NCI-H446 (cell line): ENCODE measurements at places on chromosomes 2 and 18.
A peak's percentile ranks its signal among the peaks of the same experiment; 100 is the strongest.

DNA sequence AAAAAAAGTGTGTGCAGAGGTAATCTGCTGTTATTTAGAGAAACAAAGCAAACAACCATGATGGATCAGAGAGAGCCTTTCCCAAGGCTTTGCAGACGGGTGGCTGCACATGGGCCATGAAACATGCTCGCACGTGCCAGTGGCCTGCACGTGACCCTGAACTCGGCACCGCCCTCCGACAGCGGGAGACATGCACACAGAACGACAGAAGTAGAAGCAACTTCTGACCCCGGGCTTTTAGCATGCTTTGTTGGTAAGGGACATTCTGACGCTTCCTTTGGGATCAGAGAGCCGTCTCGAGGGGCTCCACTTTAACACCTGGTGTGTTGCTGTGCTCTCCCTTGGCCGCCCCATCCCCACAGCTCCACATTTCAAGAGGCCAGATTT, 112.5 kb downstream of the KCNF1 start:
- DNase-seq = no peak

GRCh38 chr2:156435718-156436496, at the start of gene GPD2:
Gene GPD2, plus strand, starts transcription at chr2:156436379. Its CDS starts 39,727 bp downstream, at chr2:156476106.
- DNase-seq = peak; percentile 26

- no peak for DNase-seq
Measured at GRCh38 chr18:41989508-41989907, 34.5 kb downstream of the PIK3C3 start.

- DNase-seq = no peak
Measured at GRCh38 chr2:231947694-231948093, 13.8 kb upstream of the DIS3L2 start.

GRCh38 chr18:78762753-78763152, 216.9 kb upstream of the SALL3 start:
- DNase-seq = no peak

GRCh38 chr2:96427917-96428316, 77.2 kb downstream of the NEURL3 start:
- DNase-seq = no peak

- no peak for DNase-seq
Measured at GRCh38 chr2:225028572-225028971, 13.7 kb downstream of the DOCK10 start.

- DNase-seq = no peak
Measured at GRCh38 chr2:112688086-112688880, 32.5 kb upstream of the NT5DC4 start.

DNA sequence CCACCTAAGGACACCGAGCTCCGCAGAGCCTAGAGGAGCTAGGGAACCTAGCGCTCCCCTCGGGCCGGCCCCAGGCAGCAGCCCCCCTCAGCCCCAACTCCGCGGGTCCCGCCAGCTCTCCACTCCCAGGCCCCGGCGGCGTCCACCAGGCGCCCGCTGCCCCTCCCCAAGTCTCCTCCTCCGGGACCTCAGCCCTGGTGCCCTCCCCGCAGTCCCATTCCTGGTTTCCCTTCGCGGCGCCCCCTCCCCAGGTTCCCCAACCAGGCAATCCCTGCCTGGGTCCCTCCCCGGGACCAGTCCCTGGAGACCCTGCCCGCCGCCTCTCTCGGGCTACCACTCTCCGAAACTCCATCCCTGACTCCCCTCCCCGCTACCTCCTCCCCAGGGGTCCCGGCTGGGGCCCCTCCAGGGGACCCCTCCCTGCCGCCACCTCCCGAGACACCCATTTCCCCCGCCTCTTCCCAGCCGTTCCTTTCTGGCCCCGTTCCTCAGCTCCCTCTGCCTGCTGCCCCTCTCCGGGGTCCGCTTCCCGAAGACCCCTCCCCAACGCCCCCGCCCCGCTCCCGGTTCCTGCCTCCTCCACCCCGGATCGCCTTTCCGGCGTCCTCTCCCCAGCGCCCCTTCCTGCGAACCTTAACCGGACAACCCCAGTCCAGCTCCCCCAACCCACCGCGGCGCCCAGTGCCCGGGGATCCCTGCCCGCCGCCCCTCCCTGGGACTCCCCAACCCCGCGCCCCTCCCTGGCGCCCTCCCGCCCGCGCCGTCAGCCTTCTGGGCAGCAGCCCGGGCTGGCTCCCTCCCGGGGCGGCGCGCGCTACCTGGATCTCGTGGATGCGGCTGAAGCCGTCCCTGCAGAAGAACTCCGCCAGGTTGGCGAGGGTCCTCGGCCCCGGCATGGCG, 678 bp downstream of the CYP27C1 start:
- DNase-seq = no peak

DNA sequence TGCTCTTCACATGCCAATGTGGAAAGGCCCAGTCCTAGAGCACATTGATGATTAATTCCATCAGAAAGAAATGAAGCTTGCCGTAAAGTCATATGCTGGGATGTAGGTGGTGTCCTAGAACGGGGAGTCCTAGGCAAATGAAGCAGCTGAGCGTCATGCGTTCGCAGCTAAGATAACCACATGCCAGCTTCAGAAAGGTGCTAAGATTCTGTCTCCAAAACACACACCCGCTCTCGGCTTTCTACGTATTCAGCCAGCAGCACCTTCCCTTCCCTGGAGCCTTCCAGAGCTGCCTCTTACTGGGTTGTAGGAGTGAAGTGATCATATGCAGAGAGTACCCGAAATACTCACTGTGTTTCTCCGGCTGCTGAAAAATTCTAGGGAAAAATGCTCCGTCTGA, 421.6 kb upstream of the ID2 start:
- DNase-seq = no peak

- no peak for DNase-seq
Measured at GRCh38 chr2:142467321-142467720, 336.5 kb upstream of the LRP1B start.

DNA sequence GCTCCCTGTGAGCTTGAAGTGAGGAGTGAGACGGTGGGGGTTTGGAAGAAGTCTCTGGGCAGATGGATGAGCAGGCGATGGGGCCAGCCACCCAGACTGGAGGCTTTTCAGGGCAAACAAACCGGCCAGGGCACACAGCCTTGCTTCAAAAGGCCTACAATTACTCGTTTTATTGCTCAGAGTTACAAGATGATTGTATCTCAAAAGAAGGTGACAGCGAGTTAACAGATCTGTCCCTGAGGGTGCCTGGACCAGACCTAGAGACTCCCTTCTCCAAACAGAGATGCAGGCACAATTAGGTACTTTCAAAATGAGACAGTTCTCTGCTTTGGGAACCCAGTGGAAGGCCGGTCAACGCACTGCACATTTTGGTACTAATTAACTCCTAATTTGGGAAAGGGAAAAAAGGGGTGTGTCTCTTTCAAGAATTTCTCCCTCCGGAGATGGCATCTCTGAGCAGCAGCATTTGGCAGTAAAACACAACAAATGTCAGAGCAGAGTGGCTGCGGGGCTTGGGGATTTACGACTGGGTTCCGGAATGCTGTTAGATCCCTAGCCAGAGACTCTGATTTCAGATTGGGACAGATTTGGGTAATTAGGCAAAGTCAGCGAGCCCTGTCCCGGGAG, 226.7 kb downstream of the TTC32 start:
- no peak for DNase-seq

DNA sequence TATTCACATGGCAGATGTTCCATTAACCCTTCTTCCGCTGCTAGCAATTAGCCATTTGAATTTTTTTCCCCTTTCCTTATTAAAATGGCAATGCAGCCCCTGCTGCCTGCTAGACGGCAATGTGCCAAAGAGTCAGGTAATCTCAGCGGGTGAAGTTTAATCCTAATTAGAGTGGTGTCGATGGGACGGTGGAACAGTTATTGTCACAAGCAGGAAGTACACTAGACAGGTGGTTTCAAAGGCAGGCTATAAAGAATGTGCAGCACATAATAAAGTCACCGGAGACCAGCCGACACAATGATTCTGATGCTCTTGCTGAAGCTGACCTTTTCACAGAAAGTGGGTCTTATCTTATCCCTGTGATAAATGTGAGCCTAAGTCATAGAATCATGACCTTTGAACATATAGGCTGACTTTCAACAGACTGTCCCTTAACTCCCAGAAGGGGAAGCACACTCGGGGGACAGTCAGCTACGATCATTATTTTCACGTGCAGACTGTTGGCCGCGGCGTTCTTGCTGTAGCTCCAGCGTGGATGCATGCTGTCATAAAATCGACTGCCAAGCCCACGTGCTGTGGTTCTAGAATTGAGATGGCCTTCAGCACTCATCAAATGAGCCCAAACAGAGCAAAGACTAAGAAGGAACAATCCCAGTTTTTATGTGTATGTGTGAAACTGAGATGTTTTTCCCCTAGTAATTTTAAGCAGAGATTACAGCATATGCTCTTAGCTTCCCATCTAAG, 926.2 kb upstream of the SOX11 start:
- DNase-seq = no peak

DNA sequence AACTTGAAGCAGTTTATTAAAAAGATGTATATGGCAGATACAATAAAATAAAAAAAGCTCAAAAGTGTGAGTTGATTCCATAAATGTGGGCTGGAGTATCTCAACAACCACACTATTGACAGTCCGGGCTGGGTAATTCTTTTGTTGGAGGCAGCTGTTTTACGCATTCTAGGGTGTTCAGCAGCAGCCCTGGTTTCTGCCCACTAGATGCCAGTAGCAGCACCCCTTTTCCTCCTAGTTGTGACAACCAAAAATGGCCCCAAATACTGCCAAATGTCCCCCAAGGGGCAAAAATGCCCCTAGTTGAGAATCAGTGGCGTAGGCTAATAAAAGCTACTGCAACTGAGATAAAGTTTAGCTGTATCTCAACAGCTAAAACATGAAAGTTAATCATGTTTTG, 44.8 kb downstream of the CHMP3 start:
- no peak for DNase-seq

DNA sequence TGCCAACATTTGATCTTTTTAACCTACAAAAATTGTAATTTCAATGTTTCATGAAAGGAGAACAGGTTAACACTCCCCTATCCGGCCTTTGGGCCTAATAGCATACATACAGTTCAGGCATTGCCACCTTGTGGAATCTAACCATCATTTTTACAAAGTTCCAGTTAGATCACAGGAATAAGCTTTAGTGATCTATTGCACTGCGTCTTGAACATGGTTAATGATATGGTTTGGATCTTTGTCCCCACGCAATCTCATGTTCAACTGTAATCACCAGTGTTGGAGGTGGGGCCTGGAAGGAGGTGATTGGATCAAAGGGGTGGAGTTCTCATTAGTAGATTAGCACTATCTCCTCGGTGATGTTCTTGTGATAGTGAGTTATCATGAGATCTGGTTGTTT, 58.2 kb upstream of the NEUROD1 start:
- DNase-seq = peak; percentile 4

DNA sequence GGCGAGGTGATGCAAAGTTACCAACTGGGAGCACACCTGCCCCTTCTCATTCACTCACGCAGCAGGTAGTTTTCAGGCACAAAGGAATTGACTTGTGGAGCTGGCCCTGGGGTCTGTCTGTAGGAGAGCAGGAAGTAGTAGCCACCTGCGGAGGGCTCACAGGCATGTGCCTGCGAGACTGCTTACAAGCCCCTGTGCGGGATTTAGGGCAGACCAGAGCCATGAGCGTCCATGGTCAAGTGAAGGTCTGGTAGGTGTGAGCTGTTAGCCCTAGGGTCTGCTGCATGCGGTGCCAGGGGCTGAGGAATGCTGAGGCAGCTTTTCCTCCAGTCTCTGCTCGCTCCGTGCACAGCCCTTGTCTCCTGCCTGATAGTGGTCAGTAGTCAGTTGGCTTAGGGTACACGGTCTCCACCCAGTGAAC, 18.9 kb downstream of the INPP4A start:
- DNase-seq = no peak

DNA sequence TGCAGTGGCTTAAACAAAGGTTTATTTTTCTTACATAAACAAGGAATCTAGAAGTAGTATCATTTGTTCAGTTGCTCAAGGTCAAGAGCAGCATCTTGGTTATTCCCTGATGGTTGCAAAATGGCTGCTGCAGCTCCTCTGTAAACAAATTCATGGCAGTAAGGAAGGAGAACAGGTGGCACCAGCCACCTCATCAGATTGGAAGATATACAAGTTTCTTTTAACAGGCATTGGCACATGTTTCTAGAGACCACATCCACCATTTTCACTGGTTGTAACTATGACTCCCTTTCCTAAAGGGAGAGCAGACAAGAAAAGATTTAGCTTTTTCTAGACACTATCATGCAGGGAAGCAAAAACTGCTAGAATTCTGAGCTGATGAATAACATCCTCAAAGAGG, 46.3 kb downstream of the PKDCC start:
- DNase-seq = no peak

DNA sequence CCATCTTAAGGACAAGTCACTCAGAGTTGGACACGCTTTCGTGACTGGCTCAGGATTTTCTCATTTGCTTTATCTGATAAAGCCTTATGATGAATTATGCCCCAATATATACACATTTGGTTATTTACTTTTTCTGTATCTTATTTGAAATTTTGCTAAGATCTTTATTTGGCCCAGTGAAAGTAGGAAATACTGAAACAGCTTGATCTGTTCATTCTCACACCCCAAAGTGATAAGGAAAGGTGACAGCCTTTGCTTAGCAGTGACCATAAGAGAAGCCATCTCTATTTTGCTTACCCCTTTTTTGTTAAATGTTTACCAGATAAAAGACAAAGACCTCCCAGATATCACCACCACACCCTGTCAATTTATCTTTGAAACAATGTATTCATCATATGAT, 428.3 kb downstream of the PARD3B start:
- no peak for DNase-seq

GRCh38 chr2:167406558-167406957, 518.3 kb downstream of the XIRP2 start:
- DNase-seq = no peak

GRCh38 chr2:203820969-203821368, 46.6 kb upstream of the CTLA4 start:
- DNase-seq = no peak

DNA sequence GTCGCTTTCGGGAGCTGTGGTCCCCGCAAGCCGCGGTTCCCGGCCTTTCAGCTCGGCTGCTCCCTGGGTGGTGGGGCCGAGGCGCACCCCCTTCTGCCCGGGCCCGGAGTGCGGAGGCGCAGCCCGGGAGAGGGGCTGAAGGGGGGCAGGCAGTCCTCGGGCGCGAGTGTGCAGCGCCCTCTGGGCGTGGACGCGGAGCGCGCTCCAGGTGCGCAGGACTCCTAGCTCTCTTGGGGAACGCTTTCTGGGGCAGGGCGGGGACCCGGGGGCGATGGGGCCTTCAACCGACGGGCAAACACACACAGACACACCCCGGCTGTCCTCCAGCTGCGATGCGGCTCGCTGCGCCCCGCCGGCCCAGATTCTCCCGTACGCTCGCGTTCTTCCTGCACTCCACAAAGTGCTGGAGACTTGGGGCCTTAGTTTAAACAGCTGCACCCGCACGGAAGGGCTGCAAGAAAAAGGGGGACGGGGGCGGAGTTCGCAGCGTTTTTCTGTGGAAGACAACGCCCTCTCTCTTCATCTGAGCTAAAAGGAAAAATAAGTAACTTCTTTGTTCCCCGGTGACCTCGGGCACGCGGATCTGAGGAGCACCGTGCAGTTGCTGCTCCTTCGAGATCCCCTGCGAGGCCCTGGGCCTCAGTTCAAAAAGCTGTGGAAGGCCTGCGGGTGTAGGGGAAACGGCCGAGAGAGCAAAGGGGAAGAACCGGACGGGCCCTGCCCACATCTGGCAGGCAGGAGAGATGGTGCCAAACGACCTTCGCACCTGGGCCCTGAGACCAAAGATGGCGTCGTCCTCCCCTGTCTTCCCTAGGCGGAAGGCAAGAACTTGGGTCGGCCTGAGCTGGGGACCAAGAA, 593 bp upstream of the SDC1 start:
- DNase-seq = peak; percentile 51
